ENCODE measurements at places on chromosomes 5 and 9. TPM values are rescaled to one million over a fixed set of nuclear protein-coding genes. Genes with fewer than 3 reads are reported as not detected.

C9orf43 gene
- 1.1 TPM for total RNA-seq

DOLPP1 gene
- 31.9 TPM for total RNA-seq

- H3K27me3 ChIP-seq = no peaks in the 10 kb centered on the region
- no peaks in the 10 kb centered on the region for H3K36me3 ChIP-seq
- H3K4me3 ChIP-seq = no peak overlapping the region
- no peak overlapping the region for H3K27ac ChIP-seq
- no peak for DNase-seq
- peaks cover 8% of the 10 kb centered on the region for H3K4me1 ChIP-seq
Measured at GRCh38 chr5:110653231-110653970, 73.1 kb downstream of the TMEM232 start.

- no peak overlapping the region for H3K4me3 ChIP-seq
- H3K27me3 ChIP-seq = no peaks in the 10 kb centered on the region
- H3K4me1 ChIP-seq = peaks cover 19% of the 10 kb centered on the region
- peak; percentile 59 for DNase-seq
Measured at GRCh38 chr9:108776920-108777639, 78.7 kb downstream of the ACTL7B start.

DNA sequence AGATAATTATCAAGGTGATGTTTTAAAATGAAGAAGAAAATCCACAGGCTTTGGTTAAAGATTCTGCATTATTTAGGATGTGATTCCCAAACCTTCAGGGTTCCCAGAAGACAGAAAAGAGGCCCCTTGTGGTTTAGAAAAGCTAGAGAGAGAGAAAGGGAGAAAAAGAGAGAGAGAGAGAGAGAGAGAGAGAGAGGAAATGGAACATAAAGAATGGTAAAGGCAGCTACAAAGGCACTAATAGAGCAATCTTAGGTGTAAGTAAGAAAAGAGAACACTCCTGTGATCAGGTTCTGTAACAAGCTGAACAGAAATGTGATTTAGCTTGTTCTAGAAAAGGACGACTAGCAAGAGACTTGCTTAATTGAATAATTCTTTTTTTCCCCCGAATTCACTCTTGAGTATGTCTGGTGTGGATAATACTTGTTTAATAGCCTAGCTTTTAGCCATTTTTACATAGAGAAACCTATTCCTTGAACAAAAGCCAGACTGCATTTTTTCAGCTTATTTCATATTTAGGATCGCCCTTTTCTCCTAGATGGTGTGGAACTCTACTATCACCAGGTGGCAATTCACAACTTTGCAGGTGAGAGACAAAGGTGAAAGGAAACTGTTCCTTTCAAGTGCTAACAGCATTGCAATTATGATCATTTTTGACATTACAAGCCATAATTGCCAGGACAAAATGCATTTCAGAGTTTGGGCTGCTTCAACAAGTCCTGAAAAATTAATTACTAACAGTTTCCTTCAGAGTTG, 57.6 kb upstream of the SH3GL2 start:
- no peaks in the 10 kb centered on the region for H3K36me3 ChIP-seq
- peak; percentile 24 for DNase-seq
- H3K27me3 ChIP-seq = no peaks in the 10 kb centered on the region
- H3K27ac ChIP-seq = no peak overlapping the region

- H3K4me3 ChIP-seq = peak within 1 kb of the TSS; percentile 80
- no peak within 1 kb of the TSS for H3K27ac ChIP-seq
- H3K36me3 ChIP-seq = no peaks in the 10 kb centered on the region
- peaks cover 26% of the 10 kb centered on the region for H3K27me3 ChIP-seq
Measured at GRCh38 chr9:113463418-113464285, at the start of gene RGS3. RGS3 (plus strand) TSS chr9:113463727; CDS start chr9:113463803, 76 bp downstream.

GRCh38 chr9:131418143-131419025, 24.5 kb downstream of the PRRC2B start:
- H3K27me3 ChIP-seq = no peaks in the 10 kb centered on the region
- H3K27ac ChIP-seq = peak overlapping the region; percentile 89
- no peaks in the 10 kb centered on the region for H3K36me3 ChIP-seq
- H3K4me1 ChIP-seq = peaks cover 72% of the 10 kb centered on the region
- DNase-seq = peak; percentile 66

DNA sequence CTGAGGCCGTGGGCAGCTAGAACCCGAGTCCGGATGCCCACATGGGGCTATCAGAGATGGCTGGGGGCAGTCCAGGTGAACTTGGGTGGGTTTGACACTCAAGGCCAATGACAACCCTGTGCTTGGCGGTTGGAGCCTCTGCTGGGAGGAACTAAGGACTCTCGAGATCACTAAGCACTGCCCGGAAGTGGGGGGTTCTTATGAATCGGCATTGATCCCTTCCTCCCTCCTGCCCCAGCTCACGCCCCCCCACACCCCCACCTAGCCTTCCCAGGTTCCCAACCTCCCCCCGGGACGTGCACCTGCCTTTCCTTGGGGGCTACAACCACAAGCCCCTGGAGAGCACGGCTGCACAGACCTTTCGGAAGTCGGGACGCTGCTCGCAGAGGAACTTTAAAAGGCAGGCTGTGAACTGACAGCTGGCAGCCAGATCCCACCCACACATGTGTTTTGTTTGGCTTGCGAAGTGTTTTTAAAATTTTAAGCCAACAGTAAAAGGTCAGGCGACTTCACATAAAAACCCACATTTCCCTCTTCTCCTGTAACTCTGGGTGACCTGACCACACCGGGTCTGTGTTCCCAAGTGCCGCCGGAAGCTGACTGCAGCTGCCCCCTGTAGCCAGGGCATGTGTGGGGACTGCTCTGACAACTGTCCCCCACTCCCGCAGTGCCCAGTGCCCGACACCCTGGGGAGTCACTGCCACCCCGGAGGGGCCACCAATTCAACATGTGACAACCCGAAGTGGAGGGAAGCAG, 5.1 kb upstream of the RALGDS start:
- H3K4me1 ChIP-seq = no peaks in the 10 kb centered on the region
- no peak overlapping the region for H3K27ac ChIP-seq
- peaks cover 14% of the 10 kb centered on the region for H3K27me3 ChIP-seq
- no peak overlapping the region for H3K4me3 ChIP-seq

- peak; percentile 85 for DNase-seq
- no peaks in the 10 kb centered on the region for H3K27me3 ChIP-seq
- peaks cover 23% of the 10 kb centered on the region for H3K4me1 ChIP-seq
- no peaks in the 10 kb centered on the region for H3K36me3 ChIP-seq
- no peak overlapping the region for H3K4me3 ChIP-seq
- no peak overlapping the region for H3K27ac ChIP-seq
Measured at GRCh38 chr5:137344723-137345322, 154.3 kb downstream of the SPOCK1 start.

DNA sequence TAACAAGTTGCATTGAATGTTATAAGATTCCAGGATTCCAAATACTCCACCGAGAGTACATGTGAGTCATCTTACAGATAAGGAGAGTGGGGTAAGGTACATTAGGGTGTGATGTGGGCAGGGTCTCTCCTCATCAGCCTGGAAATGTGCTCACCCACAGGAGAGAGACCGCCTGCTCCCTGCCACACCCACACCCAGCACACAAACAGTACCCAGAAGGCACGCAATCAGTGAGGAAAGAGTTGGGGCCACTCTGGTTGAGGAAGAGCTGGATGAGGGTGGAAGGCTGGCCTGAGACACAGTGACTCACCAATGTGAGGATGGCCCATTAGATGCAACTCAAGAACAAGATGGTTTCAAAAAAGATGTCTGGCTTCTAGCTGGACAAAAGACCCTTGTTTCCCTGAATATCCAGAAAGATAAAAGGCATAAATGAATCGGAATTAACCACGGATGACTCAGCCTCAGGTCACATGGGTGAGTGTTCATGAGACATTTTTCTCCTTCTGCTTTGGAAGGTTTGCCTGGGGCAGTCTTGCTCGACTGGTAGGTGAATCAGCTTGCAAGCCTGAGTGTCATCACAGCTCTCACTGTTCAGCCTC, 51.1 kb upstream of the LHFPL2 start:
- H3K36me3 ChIP-seq = 0 out of 2 replicates have a peak, but pooled peaks cover 3% of the 10 kb centered on the region
- no peaks in the 10 kb centered on the region for H3K4me1 ChIP-seq
- no peak overlapping the region for H3K27ac ChIP-seq
- DNase-seq = no peak
- no peaks in the 10 kb centered on the region for H3K27me3 ChIP-seq

DNA sequence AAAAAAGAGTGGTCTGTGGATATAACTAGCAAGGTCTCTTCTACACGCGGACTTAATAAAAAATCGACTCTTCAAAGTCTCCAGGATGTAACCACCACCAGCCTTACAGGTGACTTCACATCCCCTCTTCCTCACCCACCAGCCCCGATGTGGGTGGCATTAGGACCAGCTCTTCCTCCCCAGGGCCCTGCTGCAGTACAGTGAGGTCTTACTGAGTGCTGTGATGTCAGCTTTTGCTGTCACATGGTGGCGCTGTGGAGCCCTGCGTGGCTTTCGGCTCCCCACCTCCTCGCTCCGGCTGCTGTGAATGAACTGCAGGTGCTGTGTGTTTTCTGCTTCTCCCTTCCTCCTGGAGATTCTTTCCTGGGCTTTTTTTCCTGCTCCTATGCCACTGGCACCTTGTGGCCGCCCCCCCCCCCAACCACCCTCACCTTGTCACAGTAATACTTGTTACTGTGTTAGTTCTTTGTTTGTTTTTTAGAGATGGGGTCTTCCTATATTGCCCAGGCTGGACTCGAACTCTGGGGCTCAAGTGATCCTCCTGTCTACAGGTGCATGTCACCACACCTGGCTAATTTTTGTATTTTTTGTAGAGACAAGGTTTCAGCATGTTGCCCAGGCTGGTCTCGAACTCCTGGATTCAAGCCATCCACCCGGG, 15.8 kb upstream of the RAPGEF1 start:
- no peaks in the 10 kb centered on the region for H3K36me3 ChIP-seq
- peak overlapping the region; percentile 28 for H3K27ac ChIP-seq
- no peaks in the 10 kb centered on the region for H3K27me3 ChIP-seq
- peaks cover 4% of the 10 kb centered on the region for H3K4me1 ChIP-seq

LRRC14B gene
- not detected for total RNA-seq

GOLM1 gene
- total RNA-seq = 82.1 TPM

SLC35A4 gene
- total RNA-seq = 34.4 TPM

DNA sequence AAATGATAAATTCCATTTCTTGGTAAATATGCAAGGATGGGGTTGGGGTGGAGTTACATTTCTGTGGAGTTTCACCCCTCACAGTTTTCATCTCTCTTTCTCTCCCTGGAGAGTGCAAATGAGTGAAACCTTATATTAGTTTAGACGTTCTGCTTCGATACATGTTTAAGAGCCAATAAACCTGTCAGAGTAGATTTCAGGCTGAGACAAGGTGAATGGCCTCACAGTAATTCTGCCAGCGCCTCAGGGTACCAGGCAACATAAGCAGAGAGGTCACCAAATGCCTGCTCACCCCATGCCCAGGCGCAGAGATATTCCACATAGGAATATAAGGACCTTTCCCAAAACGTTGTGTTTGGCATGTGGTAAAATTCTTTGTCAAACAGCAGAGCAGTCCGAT, 154.9 kb upstream of the VLDLR start:
- H3K27me3 ChIP-seq = no peaks in the 10 kb centered on the region
- H3K4me1 ChIP-seq = no peaks in the 10 kb centered on the region
- no peak overlapping the region for H3K4me3 ChIP-seq
- no peak overlapping the region for H3K27ac ChIP-seq

- no peaks in the 10 kb centered on the region for H3K36me3 ChIP-seq
- H3K27me3 ChIP-seq = no peaks in the 10 kb centered on the region
- H3K27ac ChIP-seq = no peak overlapping the region
- no peak for DNase-seq
- no peaks in the 10 kb centered on the region for H3K4me1 ChIP-seq
Measured at GRCh38 chr5:174777583-174777982, 53.2 kb downstream of the MSX2 start.

SLCO6A1 gene
- total RNA-seq = not detected

RASGEF1C gene
- 0.42 TPM for total RNA-seq

ADAM19 gene
- 13.3 TPM for total RNA-seq

- peaks cover 23% of the 10 kb centered on the region for H3K4me1 ChIP-seq
- no peak overlapping the region for H3K4me3 ChIP-seq
- H3K27me3 ChIP-seq = peaks cover 27% of the 10 kb centered on the region
- H3K27ac ChIP-seq = no peak overlapping the region
Measured at GRCh38 chr9:98809311-98810101, 2.0 kb downstream of the GALNT12 start.

PCDHB14 gene
- total RNA-seq = 4.1 TPM

DNA sequence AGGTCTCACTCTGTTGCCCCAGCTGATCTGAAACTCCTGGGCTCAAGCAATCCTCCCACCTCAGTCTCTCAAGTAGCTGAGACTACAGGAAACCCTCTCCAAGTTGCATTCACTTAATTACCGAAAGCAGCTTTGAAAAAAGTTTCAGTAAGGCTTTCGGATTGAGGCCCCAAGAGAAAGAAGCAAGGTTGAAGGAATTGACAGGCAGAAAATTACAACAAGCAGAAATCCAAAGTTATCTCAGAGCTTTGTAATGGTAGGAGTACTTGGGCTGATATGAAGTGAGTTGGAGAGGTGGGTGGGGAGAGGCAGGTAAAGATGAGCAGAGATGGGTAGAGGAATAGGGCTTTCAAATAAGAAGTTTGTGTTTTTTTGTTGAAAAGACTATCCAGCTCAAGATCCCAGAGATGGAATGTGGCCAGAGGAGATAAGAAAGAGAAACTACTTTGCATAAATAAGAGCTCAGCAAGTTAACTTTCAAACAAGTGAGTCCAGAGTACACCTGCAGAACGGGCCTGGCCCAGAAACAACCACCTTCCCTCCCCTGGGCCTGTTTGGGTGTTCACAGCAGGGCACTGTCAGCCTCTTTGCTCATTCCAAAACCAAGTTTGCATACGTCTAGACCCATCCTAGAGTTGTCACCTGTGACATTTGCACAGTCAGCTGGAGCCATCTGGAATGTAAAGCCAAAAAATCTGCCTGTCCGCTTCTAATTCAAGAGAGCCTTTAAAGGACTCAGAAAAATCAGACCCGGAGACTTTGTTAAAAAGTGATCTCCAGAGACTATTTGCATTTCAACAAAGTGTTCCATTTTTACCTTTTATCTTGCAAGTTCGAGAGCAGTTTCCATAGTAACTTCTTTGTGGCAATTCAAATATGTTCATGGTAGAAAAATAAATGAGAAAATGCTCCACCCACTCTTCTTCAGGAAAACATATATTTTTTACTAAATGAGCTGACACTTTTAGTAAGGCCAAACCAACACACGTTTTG, 2.2 kb upstream of the CLINT1 start:
- H3K4me1 ChIP-seq = peaks cover 30% of the 10 kb centered on the region
- no peak overlapping the region for H3K4me3 ChIP-seq
- no peaks in the 10 kb centered on the region for H3K27me3 ChIP-seq
- DNase-seq = no peak
- H3K27ac ChIP-seq = peak overlapping the region; percentile 70

DNA sequence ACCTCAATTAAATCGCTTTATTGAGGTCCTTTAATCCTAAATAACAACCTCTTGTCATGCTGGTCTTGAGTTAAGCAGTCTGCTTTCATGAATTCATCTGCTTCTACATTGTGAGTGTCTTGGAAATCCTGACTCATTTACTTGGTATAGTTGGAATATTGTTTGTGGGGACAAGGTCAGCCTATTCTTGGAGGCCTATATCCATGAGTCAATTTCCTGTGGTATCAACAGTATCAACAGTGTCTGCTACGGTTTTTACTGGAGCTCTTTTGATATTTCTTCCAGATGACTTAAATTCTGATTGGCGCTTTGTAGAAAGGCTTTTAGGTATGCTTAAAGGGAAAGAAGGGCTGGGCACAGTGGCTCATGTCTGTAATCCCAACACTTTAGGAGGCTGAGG, 71.2 kb upstream of the PARP8 start:
- no peaks in the 10 kb centered on the region for H3K27me3 ChIP-seq
- no peaks in the 10 kb centered on the region for H3K36me3 ChIP-seq
- H3K27ac ChIP-seq = no peak overlapping the region
- no peak for DNase-seq

GRCh38 chr9:38164659-38165221, 95.7 kb upstream of the SHB start:
- no peak overlapping the region for H3K27ac ChIP-seq
- H3K4me3 ChIP-seq = no peak overlapping the region
- DNase-seq = no peak
- H3K36me3 ChIP-seq = no peaks in the 10 kb centered on the region
- H3K27me3 ChIP-seq = no peaks in the 10 kb centered on the region

Data from GM23338 (cell line).